ENCODE measurements at places on chromosomes 6 and 20.

GRCh38 chr6:43396408-43397149 is 27.1 kb upstream of the ZNF318 start:
- no peak for DNase-seq

DNA sequence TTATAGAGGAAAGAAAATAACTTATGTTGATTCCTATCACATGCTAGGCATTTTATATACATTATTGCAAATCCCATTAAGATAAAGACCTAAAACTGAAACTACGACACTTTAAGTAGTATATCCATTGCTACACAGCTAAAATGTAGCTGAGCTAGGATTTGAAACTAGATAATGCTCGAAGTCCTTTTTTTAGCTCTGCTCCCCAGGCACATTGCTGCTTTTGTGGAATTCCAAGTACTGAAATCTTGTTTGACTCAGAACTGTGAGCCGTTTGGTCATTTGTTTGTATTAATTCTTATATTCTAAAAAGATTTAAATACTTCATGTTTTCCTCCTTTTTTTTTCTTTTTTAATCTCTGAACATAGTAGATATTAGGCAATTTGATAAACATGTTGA is 644.8 kb downstream of the HACE1 start:
- no peak for DNase-seq

DNA sequence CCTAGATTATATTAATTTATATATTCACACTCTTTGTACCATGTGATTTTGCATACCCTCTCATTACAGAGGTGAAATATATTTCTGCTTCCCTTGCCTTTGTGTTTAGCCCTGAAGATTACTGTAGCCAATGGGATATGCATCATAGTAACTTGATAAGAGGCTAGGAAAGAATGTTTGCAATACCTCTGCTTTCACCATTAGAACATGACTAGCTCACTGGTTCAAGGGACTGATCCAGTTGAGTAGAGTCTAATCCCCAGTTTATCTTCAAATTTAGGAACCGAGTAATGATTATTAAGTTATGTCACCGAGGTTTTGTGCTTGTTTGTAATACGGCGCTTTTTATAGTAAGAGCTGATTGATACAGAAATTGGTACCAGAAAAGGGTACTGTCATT is 552.6 kb upstream of the GJE1 start:
- DNase-seq, result no peak

GRCh38 chr6:170080828-170081371 is 210.0 kb downstream of the DLL1 start:
- no peak for DNase-seq

DNA sequence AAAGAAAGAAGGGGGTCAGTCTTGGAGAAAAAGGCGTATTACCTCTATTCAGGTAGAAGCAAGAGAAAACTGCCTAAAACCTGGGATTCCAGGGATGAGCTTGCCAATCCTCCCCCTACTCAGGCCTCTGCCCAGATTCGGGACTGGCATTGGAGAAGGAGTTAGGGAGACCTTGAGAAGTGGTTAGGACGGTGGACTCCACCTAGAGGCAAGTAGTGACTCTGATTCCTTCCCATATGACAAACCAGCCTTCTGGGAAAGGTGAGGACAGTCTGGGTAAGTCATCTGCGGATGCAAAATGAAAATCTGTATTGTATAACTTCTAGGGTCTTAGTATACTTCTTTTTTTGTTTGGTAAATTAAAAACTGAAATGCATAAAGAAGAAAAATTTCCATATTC is 43.8 kb downstream of the SLX4IP start:
- DNase-seq, result no peak

DNA sequence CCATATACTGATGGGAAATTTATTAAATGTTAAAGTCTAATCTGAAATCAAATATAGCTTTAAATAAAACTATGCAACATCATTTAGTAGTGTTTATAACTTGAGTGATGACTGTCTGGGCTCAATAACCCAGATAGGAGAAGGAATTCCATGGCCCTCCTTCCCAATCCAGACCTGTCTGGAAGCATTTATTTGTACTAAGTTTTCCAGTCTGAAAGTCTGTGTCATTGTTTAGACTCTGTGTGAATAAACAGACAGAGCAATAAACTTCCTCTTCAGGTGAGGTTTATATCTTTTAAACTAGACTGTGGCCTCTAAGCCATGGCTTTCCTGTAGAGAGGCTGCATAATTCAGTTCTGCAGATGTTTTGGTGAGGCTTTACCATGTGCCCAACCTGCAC is 176.4 kb downstream of the SOX4 start:
- no peak for DNase-seq

- no peak for DNase-seq
These were observed 451.7 kb upstream of the MARCKS start for GRCh38 chr6:113405326-113406047.
